ENCODE measurements at places on chromosomes 12 and 14.
A peak's percentile ranks its signal among the peaks of the same experiment; 100 is the strongest.

- no peak for DNase-seq
Observed at GRCh38 chr12:90335566-90335965, 619.4 kb downstream of the CCER1 start.

- DNase-seq = no peak
Observed at GRCh38 chr12:100476013-100476751, 2.5 kb downstream of the NR1H4 start.

DNA sequence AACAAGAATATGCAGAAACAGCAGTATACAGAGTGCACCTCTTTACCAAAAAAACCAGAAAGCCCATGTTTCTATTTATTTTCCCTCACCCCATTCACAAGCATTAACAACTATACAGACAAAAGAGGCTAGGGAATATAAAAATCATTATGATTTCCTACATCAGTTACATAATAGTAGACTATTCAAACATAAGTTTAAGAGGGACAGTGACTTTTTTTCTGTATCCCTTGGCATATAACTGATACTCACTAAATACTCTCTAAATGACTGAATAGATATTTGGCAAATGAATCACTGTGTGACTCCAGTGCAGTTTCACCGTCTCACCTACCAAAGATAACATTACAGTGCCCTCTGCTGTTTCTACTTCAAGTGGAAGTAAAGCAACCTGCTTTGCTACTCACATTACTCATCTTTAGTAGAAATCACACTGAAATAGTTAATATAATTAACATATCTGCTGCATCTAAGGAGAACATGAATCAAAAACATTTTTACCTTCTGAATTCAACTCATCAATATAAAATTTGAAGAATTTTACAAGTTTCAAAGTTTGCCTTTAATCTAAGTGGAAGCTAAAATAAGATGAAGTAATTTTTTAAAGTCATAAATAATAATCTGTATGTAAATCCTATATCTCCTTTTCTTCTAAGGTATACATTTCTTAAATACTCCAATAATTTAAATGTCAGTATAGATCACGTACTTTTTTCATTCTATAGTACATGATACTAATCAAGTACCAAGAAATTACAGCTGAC lies 103.8 kb downstream of the OSBPL8 start:
- peak; percentile 49 for DNase-seq

DNA sequence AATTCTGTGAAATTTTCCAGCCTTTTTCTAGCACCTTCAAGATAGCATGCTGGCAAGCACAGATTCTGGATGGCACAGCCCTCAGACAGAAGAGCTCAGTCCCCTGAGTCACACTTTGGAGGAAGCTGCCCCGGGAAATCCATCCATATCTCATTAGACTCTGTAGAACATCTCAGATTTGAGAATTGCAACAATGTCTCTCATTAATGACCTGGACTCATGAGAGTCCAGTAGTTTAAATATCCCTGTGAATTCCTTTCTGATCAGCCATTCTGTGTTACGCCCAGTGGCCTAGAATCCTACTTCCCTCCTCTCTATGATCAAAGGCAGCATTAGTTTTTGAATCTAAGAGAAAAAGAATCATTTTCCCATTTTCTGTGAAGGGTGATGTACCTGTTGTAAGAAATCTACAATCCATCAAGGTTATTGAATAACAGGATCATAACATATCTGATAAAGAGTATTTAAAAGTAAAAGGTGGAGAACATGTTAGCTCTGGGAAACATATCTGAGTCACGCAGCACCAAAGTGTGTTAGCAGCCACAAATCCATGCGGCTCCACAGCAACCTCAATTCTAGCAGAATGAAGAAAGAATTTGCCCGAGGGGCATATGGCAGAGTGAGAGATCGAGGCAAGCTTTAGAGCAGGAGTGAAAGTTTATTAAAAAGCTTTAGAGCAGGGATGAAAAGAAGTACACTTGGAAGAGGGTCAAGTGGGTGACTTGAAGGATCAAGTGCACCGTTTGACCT lies 855.6 kb upstream of the TMEM132C start:
- no peak for DNase-seq

DNA sequence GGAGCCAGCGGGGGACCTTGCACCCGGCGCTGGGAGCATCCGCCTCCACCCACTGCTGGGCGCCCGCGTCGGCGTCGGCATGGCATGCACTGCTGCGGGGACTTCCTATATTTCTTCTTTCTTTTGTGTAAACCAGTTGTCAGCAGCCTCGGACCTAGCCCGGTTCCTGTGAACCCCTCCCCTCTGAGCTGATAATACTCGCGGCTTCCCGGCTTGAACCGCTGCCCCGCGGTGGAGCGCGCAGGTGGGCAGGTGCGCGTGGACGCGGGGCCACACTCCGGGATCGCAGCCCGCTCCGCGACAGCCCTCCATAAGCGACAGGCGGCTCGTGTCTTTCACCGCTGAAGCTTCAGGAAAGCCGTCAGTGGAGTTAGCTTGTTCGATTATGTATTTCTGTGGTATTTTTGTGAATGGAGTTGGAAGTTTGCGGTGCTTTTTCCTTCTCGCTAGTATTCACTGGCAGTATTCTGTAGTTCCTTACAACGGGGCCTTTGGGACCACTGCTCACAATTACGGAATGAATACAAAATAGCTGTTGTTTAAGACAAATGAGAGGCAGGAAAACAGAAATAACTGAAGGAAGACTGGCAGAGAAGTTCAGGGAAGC lies 870 bp downstream of the BMAL2 start:
- DNase-seq = peak; percentile 10

- no peak for DNase-seq
Observed at GRCh38 chr12:124379938-124380754, 85.3 kb downstream of the RFLNA start.

- DNase-seq = no peak
Observed at GRCh38 chr12:1595026-1595561, 713 bp upstream of the FBXL14 start.

DNA sequence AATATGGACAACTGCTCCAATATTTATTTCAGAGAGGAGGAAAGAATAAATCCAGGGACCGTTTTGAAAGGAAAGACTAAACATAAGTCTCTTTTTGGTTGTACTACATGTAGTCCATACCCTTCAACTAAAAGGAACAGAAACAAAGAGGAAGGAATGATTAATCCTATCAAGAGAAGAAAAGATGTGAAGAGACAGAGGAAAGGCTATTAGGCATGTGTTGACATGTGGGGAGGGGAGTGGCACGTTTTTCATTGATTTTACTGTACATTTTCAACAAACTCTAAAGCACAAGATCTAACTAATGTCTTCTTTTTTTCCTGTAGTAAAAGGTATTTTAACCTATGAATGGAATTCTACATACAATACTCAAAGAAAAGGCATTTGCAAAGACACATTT lies 85.6 kb downstream of the NAV3 start:
- no peak for DNase-seq

DNA sequence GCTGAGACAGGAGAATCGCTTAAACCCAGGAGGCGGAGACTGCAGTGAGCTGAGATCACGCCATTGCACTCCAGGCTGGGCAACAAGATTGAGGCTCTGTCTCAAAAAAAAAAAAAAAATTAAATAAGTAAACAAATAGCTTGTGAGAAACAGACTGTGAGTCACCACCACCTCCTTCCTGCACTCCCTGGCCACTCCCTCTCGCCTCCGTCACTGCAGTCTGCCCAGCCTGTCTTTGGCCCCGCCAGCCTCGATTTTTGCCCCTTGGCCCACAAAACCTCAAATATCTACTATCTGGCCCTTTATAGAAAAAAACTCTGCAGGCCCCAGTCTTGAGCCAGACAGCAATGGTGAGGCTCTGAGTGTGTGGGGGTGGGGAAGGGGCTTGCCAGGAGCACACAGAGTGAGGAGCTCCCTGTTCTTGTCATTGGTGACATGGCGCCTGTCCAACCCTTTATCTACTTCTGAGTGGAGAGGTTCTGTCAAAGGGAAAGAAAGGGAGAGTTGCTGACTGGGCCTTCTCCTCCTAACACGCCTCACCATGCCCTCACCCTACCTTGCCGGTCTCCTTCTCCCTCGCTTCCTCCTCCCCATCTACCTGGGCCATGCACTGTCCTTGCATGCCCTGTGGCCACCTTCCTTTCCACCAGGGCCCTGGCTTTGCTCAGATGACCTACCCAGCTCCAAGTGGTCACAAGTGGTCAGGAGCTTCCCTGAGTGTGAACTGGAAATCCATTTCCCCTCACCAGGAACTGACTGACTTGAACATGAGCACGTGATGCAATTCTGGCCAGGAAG lies 22.1 kb downstream of the LGMN start:
- no peak for DNase-seq

- no peak for DNase-seq
Observed at GRCh38 chr14:36718216-36718615, 56.6 kb downstream of the PAX9 start.

DNA sequence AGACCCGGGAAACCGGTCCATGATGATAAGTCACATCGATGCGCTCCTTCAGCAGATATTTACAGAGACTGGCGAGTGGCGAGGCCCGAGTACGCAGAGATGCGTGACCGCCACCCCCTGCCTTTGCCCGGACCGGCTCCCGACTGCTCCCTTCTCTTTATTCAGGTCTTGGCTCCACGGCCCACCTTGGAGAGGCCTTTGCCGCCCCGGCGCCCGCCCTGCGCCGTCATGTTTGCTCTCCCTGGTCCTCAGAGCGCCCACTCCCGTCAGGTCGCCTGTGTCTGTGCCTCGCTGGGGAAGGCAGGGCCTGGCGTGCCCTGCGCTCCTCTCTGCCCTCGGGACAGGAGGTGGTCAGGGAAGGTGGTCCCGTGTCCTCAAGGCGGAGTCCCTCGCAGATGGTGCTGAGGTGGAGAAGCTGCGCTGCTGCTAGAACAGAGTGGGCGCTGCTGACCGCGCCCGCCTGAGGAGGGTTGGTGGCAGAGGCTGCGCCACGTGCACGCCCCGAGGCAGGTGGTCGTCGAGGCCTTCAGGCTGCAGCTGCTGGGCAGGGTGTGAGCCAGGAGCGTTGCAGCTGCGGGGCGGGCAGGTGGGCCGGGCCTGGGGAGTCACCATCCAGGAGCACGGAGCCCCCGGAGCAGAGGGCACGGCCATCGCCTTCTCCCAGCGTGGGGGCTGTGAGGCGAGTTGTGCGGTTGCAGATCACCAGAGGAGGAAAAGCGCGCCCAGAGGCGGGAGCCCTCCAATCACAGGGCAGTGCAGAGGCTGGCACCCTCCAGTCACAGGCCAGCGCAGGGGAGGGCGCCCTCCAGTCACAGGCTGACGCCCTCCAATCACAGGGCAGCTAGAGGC lies 27.2 kb downstream of the DDX51 start:
- no peak for DNase-seq

DNA sequence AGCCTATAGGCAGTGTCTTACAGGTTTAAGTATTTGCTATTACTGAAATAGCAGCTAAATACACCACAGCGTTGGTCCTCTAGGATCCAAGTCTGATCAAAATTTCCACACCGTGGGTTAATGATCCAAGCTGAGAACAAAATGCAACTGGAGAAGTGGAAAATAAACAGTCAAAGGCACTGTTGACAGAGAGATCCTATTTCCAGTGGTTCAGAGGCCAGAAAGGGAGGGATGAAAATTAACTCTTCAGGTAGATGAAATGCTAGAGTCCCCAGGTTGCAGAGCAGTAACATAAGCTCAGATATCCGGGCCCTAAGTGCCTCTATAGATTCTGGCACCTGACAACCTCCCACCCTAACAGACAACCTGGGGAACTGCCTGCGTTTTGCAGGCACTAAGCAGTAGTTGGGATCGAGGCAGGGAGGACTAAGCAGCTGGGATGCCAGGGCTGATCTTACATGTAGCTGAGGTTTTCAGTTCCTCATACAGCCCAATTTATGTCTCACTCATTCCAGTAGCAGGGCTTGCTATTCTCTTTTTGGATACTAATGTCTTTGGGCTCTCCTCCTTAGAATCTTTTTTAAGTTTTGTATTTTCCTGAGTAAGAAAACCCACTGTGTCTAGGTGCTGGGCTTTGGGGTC lies 42.7 kb upstream of the CRACR2A start:
- DNase-seq = peak; percentile 36

Measured in NCI-H1436 (cell line).